Esophagus muscularis mucosa (tissue), 4 donors: ENCODE measurements at places on chromosomes 1 and 21.
A peak's percentile ranks its signal among the peaks of the same experiment; 100 is the strongest.

- no peak for DNase-seq
Observed at GRCh38 chr1:86757272-86757984, 53.1 kb downstream of the SH3GLB1 start.

DNA sequence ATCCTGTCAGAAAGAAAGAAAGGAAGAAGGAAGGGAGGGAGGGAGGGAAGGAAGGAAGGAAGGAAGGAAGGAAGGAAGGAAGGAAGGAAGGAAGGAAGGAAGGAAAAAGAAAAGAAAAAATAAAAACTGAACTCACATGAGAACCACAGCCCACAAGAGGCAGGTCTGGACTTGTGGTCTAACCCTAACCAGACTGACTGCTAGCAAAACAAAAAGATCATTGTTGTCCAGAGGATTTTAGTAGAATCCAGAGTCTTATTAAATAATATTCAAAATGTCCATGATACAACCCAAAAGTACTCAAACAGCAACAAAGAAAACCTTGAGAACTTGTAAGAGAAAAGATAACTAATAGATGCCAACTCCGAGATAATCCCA is 4.7 kb upstream of the ITGB2 start:
- DNase-seq, result no peak

DNA sequence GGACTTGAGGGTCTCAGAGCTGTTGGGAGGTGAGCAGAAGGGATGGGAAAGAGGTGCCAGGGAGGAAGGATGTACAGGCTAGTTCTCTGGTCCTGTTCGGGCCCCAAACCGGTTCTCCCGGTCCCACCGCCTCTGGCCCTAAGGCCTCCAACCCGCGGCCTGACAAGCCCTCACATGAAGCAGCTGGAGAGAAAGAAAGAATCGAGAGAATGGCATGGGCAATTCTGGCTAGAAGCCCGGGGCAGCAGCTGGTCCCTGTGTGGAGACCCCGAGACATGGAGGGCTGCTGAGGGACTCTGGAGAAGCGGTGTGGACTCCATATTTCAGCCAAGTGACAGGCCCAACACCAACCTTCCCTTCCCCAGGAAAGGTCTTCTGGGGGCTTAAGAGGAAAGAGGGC is 730 bp downstream of the CDC42SE1 start:
- DNase-seq, result no peak

- no peak for DNase-seq
Observed at GRCh38 chr1:205568469-205569361, 63.1 kb downstream of the ELK4 start.

- DNase-seq, result no peak
Observed at GRCh38 chr21:33069994-33070743, at the start of gene OLIG1. Gene OLIG1, plus strand, starts transcription at chr21:33070141. Its CDS starts 106 bp downstream, at chr21:33070247.

- DNase-seq, result no peak
Observed at GRCh38 chr1:6401673-6402072, 8.1 kb upstream of the ACOT7 start.

- no peak for DNase-seq
Observed at GRCh38 chr21:27498025-27498424, 531.1 kb upstream of the ADAMTS5 start.

DNA sequence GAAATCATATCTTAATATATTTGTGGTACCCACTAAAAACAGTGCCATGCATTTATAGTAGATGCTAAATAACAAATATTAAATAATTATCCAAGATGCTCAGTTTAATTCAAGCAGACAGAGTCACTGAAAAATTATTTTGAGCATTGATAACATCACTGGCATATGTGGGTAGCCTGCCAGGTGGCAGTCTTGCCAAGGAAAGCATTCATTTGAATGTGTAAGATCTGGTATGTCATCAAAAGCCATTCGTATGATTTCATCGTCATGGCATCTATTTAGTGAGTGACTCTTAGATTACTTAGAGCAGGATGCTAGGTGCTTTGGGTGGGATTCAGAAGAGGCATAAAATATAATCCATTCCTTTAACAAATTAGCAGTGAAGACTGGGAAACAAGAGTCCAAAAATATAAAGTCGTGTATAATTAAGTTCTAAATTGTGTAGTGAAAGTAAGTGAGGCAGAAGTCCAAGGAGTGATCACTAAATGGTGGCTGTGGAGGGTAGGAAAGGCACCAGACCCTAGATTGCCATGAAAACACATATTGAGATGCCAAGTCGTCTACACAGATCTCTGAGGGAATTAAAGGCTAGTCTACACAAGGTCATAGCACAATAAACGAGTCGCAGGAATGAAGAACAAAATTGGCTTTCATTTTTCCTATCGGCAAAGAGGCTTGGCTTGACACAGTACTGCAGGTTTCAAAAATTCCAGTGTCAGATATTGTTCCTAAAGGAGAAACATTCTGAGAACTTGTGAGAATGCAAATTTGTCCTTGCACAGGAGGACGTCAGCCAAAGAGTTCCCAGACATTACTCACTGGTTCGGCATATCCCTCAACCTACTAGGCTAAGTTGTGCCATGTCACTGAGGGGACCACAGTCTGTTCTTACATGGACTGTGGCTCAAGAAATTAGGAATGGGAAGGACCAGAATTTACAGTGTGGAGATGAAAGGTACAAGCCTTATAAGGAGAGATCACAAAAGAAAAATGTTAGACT is 130.8 kb downstream of the LYPLAL1 start:
- DNase-seq, result no peak

GRCh38 chr1:221172841-221173240 is 293.6 kb downstream of the HLX start:
- no peak for DNase-seq

DNA sequence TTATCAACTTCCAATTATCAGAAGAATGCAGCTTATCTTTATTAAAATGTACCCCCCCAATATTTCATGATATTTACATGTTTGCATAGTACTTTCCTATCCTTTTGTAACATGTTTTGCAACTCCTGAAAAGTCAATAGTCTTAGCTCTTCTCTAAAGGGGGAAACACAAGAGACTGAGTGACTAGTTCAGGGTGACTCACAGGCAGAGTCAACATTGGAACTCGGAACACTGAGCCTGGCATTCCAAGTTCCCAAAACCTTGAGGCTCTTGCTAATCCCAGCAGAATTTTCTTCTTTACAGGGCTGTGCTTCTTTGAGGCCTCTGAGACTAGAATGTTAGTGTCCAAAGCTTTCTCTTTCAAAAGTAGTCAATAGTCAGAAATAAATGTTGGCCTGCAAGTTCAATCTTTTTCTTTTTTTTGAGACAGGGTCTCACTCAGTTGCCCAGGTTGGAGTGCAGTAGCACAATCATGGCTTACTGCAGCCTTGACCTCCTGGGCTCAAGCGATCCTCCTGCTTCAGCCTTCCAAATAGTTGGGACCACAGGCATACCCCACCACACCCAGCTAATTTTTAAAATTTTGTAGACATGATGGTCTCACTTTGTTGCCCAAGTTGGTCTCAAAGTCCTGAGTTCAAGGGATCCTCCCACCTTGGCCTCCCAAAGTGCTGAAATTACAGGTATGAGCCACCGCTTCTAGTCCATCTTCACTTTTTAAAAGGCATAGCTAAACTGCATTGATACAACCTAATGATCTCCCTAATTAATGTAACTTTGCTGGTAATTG is 37.5 kb downstream of the ZNF281 start:
- DNase-seq, result no peak

GRCh38 chr1:16677552-16678431 is 11.0 kb upstream of the RNU1-3 start:
- DNase-seq, result peak; percentile 87

DNA sequence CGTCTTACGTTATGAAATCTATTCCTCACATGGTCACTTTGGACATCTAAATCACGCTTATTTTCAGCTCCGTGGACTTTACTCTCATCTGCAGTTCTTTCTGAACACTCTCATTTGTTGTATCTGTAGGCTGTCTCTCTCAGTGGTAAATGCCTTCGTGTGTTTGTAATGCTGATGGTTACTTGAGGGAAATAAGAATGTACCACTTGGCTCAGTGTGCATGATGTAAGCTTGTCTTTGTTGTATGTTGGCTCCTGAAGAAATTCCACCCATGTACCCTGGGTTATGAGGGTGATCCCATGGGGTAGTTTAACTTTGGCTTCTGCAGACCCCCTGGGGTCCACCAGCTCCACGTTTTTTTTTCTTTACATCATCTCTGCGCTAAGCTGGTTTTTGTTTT is 378.4 kb downstream of the SETD4 start:
- DNase-seq, result no peak

DNA sequence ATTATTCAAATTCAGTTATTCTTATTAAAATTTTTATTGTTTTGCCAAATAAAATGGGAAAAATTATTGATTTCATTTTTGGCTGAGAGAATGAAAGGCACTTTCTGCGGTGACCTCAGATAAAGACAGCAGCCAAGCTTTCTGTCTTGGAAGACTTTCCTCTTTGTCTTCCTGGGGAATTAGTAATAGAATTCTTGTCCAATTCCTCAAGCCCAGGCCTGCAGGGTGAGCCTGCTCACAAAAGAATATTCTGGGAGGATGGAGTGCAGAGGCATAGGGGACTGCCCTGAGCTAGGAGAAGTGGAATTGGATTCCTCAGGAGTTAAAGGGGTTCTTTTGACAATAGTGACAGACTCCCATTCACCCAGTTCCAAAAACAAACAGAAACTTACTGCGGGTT is 614.5 kb upstream of the ADGRL2 start:
- DNase-seq, result no peak

GRCh38 chr1:85894651-85895050 is 186.4 kb upstream of the ZNHIT6 start:
- no peak for DNase-seq

DNA sequence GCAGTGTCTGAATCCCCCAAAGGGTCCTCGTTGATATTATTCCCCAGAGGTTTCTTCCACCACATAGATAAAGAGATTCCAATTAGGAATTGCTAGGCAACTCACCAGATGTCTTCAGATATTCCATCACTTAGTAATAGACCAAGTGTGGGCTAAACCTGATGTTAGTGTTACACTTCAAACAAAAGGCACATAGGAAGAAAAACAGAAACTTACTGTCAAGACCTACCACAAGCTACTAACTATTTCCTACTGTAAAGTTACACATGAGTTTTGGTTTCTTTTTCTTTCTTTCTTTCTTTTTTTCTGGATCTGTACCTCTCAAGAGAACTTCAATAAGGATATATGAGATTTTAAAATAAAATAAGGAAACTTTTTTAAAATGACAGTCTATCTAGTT is 879.1 kb upstream of the NEGR1 start:
- no peak for DNase-seq

GRCh38 chr1:197422993-197423392 is 154.9 kb downstream of the CRB1 start:
- no peak for DNase-seq
